ENCODE measurements at places on chromosomes 1 and 21.
A peak's percentile ranks its signal among the peaks of the same experiment; 100 is the strongest.

GRCh38 chr1:51855624-51856023 lies 22.9 kb downstream of the NRDC start:
- DNase-seq: no peak

DNA sequence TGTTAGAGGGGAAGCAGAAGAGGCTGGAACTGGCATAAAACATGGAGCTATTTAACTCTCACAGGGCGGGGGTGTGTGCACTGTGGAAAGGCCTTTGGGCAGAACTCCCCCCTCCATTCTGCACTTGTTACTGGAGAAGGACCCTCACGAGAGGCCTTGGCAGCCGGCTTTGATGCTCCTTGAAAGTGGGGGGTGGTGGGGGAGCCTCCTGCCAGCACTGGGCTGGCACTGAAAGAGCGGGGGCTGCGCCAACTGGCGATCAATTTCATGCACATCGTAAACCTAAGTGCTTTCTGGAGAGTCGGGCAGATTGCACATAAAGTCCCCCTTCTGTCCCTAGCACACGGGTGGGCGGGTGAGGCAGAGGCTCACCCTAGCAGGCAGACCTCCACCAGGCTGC lies 28.9 kb downstream of the FOXO6 start:
- DNase-seq: no peak

GRCh38 chr1:198245379-198245778 lies 88.6 kb downstream of the NEK7 start:
- no peak for DNase-seq

GRCh38 chr21:24115141-24115540 lies 1492.1 kb downstream of the MRPL39 start:
- no peak for DNase-seq

DNA sequence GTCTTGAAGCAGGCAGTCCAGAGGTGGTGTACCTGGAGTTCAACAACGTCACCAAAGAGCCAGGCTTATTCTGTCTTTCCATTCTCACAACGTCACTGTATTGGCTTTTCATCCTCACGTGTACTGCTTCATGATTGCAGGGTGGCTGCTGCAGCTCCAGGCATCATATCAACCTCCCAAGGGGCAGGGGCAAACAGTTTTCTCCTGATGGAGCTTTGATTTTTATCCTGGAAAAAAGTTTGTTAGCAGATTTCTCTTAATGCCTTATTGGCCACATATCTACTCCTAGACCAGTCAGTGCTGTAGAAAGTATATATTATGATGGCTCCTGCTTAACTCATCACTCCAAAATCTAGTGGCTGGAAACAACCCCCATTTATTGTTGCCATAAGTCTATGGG lies 8.3 kb upstream of the OPRD1 start:
- no peak for DNase-seq

DNA sequence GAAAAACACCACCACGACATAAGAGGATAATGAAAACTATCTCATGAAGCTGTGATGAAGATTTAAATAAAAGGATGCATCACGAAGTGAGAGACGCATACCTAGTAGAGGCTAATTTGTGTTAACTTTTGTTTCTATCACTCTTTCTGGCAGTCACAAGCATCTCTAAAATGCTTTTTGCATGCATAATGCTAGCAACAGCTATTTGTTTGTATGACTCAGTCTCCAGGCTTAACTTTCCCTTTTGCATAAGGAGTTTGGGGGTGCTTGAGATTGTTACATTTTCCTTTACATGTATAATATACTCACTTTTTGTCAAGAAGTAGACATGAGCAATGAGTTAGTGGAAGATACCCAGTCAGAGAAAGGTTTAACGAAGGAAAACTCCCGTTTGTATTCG lies 385.4 kb downstream of the DISC1 start:
- DNase-seq: no peak

GRCh38 chr21:21668198-21668597 lies 670.0 kb downstream of the NCAM2 start:
- no peak for DNase-seq

- no peak for DNase-seq
These were observed 53.0 kb downstream of the SPAG17 start for GRCh38 chr1:118132000-118132399.

- no peak for DNase-seq
These were observed 55.8 kb downstream of the SLC45A1 start for GRCh38 chr1:8373581-8374241.

DNA sequence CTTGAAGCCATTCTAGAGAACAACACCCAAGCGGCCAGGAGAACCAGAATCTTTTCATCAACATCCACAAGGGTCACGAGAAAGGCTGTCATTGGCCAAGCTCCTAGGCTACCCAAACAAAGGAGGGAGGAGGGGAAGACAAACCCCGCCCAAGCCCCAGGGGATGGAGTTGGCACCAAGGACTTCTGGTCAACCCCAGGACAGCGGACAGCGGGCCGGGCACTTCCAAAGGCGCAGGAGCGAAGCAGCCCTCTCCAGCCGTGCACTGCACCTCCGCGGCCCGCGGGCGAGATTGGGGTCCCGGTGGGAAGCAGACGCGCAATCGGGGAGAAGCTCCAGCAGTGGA lies at the start of gene CLIC6:
TSS of gene CLIC6 (plus strand) at position 192 of the 346 bp plus-strand sequence. CDS start 395 bp downstream, outside the sequence.
- no peak for DNase-seq

DNA sequence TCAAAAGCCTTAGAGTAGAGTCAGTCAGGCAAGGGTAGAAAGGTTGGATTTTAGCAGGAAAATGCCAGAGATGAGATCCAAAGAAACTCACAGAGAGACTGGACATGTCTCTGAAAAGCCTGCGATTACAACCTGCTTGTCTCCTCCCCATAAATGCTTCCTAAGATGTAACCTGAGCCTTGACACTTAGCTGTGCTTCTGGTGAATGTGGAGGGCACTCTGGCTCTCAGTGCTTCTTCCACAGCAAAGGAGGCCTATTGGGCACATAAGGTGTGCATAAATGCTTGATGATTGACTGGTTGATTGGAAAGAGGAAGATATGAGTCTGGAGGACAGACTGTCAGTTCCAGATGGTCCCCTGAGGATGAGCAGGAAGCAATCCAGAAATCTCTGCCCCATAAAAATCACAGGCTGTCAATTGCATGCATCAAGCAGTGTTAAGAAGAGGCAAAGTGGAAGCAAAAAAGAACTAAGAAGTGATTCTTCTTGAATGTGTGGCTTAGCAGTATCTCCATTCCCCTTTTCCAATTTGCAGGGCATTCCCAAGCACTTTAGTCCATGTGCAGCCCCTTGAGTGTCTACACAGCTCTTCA lies 236.2 kb upstream of the RRP15 start:
- no peak for DNase-seq

- no peak for DNase-seq
These were observed 17.8 kb upstream of the GRIK3 start for GRCh38 chr1:37052120-37052519.

DNA sequence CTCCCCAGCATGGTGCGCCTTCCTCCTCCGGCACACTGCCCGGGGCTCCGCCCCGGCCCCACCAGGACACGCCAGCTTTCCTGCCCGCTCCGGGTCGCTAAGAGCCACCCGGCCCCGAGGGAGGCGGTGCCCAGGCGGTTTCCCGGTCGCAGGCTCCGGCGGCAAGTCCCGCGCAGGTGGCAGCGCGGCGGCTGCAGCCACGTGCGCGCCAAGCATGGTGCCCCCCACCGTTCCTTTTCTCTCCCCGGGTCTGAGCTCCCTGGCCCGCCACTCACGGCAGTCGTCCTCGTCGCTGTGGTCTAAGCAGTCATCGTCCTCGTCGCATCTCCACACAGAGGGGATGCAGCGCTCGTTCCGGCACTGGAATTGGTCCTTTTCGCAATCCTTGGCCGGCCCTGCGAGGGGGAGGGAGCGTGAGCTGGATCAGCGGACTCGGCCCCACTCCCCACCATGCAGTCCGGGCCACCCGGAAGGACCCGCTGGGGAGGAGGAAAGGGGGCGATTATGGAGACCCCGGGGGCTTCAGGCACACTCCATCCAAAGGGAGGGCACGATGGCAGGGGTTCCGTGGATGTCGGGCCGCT lies 1.2 kb downstream of the LRP8 start:
- DNase-seq: peak; percentile 17

- no peak for DNase-seq
These were observed 16.0 kb downstream of the THEM4 start for GRCh38 chr1:151893176-151893924.

- no peak for DNase-seq
These were observed 194.3 kb upstream of the RGS18 start for GRCh38 chr1:191963781-191964455.

DNA sequence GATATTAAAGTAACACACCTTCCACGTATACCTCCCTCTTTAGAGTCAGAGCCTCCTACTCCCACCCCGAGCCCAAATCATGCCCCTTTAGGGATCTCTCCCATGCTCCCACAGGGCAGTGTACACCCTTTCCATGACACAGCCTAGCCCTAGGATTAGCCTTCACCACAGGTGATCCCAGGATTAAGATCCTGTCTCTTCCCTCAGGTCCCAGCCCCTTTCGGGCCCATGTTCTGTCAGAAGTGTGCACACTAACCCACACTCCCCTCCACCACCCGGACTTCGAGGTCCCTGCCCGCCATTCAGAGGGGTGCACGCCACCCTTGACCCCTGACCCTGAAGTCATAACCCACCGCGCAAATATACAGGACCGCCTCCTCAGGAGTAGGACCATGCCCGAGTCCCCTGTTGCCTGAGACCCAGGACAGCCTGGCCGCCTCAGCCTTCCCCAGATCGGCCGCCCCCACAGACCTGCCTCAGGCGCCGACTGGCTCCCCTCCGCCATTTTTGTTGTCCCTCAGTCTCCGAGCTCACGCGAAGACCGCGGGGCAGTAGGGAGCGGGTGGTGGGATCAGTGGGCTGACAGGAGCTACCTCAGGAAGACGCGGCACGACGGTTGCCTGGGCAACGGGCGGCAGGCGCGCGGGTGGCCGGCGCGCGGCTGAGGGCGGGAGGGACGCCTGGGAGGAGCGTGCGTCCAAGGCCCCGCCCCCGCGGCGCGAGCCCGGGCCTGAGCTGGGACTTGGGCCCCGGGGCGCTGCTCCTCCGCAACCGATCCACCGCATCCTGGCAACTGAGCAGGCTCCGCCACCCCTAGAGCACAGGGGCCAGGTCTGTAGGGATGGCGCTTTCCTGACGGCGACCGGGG lies at the start of gene AGBL4:
TSS of gene AGBL4 (minus strand) at position 663 of the 868 bp plus-strand sequence.
- DNase-seq: no peak

DNA sequence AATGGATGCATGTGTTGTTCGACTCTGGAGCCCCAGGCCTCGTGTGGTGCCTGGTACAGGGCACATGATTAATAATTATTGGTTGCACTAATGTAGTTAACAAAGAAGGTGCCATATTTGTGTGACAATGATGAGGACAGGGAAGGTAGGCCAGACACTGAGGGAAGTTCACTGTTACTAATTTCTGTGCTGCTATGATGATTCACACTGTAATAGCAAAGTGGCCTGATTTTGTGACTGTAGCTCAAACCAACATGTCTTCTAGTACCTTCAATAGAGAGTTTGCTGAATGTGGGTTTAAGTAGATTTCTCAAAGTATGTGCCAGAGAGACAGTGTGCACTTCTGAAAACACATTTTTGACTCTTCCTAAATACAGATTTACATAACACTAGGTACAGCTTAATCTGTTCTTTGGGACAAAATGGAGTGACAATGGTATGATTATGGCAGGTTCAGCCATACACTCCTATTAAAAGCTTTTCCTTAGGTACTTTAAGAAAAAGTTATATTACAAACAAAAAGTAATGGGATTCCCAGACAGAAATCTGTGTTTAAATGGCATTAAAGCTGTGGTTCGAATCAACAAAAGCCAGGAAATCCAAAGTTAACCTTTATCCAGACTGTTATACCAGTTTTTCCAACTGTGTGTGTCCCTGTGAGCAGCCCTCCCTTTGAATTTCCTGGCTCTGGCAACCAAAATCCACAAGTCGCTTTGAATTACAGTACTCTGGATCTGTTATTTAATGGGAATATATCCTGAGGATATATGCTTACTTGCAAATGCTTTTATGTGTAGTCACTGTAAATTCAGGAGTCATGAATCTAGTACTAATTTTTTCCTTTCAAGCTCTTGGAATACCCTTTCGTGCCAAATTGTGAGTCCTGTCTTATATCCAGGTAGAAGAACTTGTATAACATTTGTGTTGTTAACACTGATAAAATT lies 277.1 kb upstream of the SGIP1 start:
- no peak for DNase-seq

DNA sequence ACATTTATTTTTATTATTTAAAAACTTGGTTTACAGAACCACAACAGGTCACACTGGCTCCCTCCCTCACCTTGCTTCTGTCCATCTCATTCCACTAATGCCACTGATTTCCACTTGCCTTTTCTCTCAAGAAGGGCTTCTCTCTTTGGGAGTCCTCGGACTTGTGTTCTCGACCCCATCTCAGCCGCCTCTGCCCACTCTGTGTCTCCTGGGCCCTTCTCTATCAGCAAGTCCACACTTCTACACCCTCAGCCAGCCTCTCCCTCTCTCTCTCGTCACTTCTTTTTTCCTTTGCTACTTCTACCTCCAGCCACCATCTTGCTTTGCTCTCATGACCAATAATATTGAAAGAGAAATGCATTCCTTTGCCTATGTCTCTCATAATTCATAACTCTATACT lies 129.4 kb downstream of the HMGB4 start:
- no peak for DNase-seq

GRCh38 chr1:212640223-212640878 lies 31.8 kb downstream of the ATF3 start:
- DNase-seq: no peak

- no peak for DNase-seq
These were observed 148.6 kb downstream of the TIAM1 start for GRCh38 chr21:31195334-31196015.

DNA sequence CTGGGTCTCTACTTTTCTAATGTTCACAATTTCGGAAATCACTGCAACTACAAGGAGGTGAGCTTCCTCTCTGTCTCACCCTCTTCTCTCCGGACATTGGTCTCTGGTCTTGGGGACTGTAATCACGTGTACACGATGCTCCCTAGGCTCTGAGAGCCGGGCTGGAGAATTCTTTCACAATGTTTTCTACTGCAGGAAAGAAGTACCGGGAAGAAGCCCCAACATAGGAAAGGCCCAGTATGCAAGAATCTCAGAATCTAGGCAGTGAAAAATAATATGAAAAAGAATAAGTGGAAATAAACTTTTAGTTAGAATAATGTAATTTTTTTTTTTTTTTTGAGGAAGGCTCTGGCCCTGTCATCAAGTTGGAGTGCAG lies 13.5 kb upstream of the HJV start:
- no peak for DNase-seq

All from CD4-positive, alpha-beta memory T cell (primary cell).